ENCODE measurements at places on chromosomes 4 and X.
A peak's percentile ranks its signal among the peaks of the same experiment; 100 is the strongest.

GRCh38 chr4:138445098-138445497 is 202.9 kb upstream of the SLC7A11 start:
- no peak for DNase-seq

- no peak for DNase-seq
Measured at GRCh38 chr4:1195891-1196401, 23.6 kb upstream of the SPON2 start.

DNA sequence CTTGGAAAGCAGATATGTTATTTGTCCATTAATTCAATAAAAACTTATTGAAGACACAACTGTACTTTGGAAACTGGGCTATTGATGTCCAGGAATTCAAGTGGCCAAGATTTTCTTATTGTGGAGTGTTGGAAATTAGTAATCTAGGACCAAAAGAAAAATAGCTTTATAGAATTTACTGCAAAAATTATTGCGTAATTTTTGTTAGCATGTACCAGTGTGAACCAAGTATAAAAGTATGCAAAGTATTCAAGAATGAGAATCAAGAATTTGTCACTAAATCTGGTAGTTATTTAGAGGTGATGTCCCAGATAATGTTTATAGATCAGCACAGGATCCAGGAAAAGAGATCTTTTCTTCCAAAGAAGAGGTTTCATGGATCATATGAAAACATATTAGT is 468.9 kb upstream of the CTSO start:
- no peak for DNase-seq

DNA sequence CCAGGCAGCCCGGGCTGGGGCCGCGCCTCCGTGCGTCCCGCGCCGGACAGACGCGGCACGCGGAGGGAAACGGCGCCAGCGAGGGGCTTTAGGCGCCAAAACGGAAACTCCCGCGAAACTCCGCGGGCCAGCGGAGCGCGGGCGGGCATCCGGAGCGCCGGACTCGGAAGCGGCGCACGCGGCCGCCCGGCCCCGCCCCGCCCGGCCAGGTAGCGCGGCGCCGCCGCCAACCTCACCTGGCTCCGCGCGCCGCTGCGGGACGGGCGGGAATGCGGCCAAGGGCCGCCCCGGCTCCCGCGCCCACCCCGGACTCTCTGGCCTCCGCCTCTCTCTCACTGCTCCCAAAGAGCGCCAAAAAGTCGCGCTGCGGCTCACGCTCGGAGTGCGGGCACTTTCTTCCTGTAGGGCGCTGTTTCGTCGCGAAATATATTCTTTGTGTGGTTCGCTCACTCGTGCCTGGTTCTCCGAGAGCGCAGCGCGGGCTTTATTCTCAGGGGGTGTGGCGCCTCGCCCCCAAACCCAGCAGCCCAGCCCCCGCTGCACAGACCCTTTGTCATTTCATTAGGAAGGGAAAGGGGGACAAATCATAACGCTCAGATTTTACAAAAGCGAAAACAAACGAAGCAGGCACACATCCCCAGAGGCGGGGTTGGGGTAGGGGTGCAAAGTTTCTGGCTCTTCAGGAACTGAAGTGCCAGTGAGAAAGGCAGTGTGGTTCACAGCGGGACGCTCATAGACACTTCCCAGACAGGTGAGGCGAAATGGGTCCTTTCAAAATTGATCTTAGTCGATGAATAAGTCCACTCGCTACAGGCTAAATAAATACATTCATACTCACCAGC is 961 bp upstream of the MBNL3 start:
- peak; percentile 26 for DNase-seq

DNA sequence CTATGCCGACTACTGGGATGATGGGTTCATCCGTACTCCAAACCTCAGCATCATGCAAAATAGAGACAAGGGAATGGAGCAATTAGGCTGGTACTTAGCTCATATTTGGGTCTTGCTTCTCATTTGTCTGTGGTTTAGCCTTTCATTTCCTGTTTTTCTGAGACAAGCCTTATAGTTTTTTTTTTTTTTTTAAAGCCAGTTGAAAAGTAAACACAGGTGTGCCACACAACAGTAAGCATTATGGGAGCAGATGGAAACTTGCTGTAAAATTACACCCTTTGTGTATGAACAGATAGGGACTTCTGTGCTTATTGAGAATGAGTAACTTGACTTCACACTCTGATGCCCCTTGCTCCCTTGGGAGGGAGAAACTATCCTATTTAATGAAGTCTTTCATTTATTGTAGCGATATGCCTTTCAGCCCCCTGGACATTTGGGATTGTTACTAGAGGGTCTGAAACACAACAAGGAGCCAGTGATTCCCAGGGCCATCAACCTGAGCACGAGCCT is 13.7 kb downstream of the RASSF6 start:
- DNase-seq: no peak

DNA sequence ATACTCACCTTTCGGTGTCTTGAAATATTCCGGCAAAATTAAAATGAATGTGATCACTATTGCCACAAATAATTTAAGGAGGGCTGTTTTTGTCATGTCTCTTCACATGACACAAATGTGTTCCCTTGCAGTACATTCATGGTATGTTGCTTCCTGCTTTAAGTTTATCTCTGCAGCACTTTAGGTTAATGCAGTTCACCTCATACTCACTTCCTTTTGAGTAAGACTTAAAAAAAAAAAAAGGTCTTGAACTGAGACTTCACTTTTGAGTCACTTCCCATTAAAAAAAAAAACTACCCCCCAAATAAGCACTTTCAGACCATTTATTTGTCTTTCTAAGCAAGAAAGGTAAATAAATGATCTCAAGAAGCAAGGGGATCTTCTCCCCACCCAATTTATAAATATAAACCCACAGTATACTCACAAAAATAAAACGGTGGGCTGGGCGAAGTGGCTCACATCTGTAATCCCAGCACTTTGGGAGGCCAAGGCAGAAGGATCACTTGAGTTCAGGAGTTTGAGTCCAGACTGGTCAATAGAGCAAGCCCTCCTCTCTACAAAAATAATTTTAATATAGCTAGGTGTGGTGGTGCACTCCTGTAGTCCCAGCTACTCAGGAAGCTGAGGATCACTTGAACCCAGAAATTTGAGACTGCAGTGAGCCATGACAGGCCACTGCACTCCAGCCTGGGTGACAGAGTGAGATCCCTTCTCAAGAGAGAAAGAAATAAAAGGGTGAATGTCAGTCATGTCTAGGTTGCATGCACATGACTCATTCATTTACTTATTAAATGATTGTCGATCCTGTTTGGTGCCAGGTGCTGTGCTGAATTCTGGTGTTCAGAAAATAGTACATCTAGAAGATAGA is at the start of gene TMEM156:
TMEM156 (minus strand) TSS at position 192 of the 868 bp plus-strand sequence; CDS start at position 96, 96 bp downstream.
- DNase-seq: no peak

DNA sequence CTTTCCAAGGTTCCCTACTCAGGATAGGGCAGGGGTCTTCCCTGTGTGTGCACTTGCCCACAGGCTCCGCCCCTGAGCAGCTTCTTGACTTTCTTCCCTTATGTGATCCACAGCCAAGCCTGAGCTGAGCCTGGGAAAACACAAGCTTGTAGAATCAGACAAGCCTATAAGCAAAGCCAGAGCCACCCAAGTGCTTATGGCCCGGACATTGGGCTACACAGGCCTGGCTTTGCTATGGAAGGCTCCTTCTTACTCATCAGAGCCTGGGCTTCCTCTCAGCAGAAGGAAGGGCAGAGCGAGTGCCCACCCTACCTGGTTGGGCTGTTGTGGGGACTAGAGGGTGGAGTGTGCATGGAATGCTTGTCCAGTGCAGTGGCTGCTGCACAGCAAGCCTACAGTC is 1.3 kb upstream of the TNIP2 start:
- DNase-seq: no peak

DNA sequence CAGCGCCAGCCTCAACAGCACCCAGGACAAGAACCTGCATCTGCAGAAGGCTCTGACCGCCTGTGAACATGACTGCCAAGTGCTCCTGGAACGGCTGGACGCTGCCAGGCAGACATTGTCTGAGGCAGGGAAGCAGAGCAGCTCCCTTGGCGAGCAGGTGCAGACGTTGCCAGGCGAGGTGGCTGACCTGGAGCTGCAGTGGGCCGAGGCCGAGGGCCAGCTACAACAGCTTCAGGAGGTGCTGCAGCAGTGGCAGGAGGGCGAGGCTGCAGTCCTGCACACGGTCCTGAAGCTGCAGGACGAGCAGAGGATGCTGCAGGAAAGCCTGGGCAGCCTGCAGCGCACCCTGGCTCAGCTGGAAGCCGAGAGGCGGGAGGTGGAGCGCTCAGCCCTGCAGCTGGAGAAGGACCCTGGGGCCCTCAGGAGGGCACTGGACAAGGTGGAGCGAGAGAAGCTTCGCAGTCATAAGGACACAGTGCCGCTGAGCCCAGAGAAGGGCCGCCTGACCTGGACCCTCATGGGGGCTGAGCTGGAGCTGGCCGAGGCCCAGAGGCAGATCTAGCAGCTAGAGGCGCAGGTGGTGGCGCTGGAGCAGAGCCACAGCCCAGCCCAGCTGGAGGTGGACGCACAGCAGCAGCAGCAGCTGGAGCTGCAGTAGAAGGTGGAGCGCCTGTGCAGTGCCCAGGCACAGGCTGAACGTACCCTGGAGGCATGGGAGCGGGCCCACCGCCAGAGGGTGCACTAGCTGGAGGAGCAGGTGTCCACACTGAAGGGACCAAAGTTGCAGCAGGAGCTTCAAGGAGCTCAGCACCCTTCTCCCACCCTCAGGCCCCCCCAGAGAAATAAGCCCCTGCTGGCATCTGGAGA is 16.4 kb downstream of the SMIM10L2A start:
- DNase-seq: no peak

DNA sequence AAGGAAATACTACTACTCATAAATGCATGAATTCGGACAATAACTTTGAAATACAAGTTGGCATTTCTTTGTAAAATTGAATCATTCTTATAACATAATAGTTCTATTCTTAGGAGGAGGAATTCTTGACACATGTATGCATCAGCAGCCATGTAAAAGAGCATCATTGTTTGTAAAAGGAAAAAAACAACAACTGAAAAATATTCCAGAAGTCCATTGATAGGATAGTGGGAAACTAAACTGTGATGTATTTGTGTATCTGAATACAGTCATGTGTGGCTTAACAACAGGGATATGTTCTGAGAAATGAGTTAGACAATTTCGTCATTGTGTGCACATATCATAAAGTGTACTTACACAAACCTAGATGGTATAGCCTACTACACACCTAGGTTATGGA is 102.0 kb upstream of the SH3RF1 start:
- no peak for DNase-seq

DNA sequence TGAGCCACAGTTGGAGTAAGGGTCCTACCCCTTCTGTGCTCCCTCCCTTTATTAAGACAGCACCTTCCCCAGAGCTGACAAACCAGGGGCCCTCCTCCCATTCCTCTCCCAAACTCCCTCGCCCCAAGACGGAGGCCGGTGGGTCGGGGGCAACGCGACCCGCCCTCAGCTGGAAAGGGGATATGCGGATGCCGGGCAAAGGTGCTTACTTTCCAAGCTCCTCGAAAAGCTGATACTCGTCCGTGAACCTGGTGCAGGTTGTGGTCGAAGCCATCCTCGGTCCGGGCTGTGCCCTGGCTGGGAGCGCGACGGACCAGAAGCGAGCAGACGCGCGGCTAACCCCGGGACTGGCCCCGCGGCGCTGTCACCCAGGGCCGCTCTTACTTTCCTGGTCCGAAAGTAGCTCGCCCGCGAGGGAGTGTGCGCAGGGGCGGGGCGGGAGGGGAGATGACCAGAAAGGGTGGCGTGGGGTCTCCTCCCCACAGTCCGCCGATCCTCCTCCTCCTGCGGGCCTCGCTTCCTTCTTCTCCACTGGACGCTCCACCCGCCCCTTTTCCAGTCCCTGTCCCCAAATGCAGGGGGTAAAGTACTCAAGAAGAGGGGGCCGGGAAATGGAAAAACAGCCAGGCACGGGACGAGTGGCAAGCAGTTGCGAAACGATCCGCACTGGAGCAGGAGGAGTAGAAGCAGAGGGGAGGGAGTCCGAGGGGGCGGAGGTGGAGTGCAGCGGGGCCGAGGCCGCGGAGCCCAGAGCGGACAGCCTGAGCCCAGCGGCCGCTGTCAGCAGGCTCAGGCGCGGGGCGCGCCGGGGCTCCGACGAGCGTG is 531 bp downstream of the CAMK2D start:
- peak; percentile 37 for DNase-seq

DNA sequence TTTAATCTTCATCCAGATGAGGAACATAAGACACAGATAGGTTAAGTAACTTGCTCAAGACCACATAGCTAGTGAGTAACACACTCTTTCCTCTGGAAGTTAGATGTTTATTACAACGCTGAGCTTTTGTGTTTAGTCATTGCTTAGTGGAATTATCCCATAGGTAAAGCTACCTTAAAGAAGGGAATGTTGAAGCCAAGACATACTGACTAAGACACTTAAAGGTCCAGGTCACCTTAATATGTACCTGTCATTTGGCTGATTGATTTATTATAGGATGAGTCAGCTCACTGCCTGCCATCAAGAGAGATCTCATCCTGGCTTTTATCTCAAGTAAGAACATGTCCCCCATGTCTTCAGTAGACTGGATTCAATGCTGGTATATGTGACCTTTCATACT is 53.4 kb downstream of the KDR start:
- no peak for DNase-seq

DNA sequence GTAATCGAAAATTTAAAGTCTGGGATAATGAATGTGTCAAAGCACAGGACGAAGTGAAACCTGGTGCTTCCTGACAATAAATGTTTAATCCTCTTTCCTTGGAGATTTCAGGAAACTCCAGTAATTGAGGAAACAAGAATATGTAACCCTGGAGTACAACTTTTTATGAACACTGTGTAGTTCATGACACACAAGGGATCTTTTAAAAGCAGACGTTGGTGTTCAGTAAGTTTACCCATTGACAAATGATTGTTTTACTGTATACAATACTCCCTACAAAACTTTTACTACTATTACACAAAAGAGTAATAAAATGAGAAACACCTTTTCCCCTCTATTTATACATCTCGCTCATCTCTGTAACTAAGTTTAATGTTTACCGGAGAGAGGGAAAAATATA is 312.4 kb downstream of the PPARGC1A start:
- no peak for DNase-seq

Measured in stimulated activated CD4-positive, alpha-beta T cell treated with anti-CD3 and anti-CD28 coated beads, Interleukin-1b, Interleukin-23, amount 100 ng/mL, for 4 hours (primary cell).